Tracheal epithelial cell (primary cell): ENCODE measurements at places on chromosomes 12 and 14. TPM values are rescaled to one million over a fixed set of nuclear protein-coding genes. Genes with fewer than 3 reads are reported as not detected.

Gene GUCY2C
- not detected in 2 replicates for total RNA-seq

Gene C14orf132
- 0.21 and 0.24 TPM in 2 replicates for total RNA-seq

Gene IFNG-AS1
- under 0.01 TPM in 1 of 2 replicates, not detected in the other for total RNA-seq

Gene LRP1-AS
- total RNA-seq, result not detected in 2 replicates

Gene C12orf50
- total RNA-seq, result not detected in 2 replicates

Gene RNU4-1
- under 0.01 TPM in 2 replicates for total RNA-seq

Gene SERPINA9
- total RNA-seq, result not detected in 2 replicates

Gene SDR9C7
- not detected in 2 replicates for total RNA-seq

Gene RNASE4
- 7.2 and 10.1 TPM in 2 replicates for total RNA-seq

Gene JAG2
- 17.4 and 21.7 TPM in 2 replicates for total RNA-seq

Gene PRKD1
- 1.2 and 1.9 TPM in 2 replicates for total RNA-seq

Gene APOLD1
- 2.4 and 3.8 TPM in 2 replicates for total RNA-seq

Gene KRT82
- total RNA-seq, result not detected in 2 replicates

Gene CISTR
- total RNA-seq, result not detected in 2 replicates

Gene CD69
- total RNA-seq, result 0.48 TPM in 1 of 2 replicates, not detected in the other

Gene OTOGL
- total RNA-seq, result not detected in 2 replicates

Gene ASCL1
- not detected in 2 replicates for total RNA-seq

Gene RNASE2
- not detected in 2 replicates for total RNA-seq

Gene PTPRO
- total RNA-seq, result 0.21 and 0.24 TPM in 2 replicates

Gene EID3
- total RNA-seq, result 0.96 and 1.7 TPM in 2 replicates

Gene DGKA
- total RNA-seq, result 97.6 and 107 TPM in 2 replicates

Gene DBX2
- total RNA-seq, result not detected in 2 replicates

Gene ASB2
- total RNA-seq, result under 0.01 and 1.9 TPM in 2 replicates

Gene SSPN
- 1.5 and 3.4 TPM in 2 replicates for total RNA-seq

Gene CKB
- total RNA-seq, result 33.5 and 34.5 TPM in 2 replicates

Gene ADAM20
- total RNA-seq, result 0.43 and 0.96 TPM in 2 replicates

Gene SERPINA6
- total RNA-seq, result 0.48 TPM in 1 of 2 replicates, not detected in the other

Gene PDZRN4
- not detected in 2 replicates for total RNA-seq

Gene NYNRIN
- 7.0 and 8.4 TPM in 2 replicates for total RNA-seq

Gene FBXO21
- total RNA-seq, result 79.3 and 106 TPM in 2 replicates

Gene FOXM1
- 0.48 and 0.64 TPM in 2 replicates for total RNA-seq

Gene TBC1D30
- total RNA-seq, result 0.72 and 4.0 TPM in 2 replicates

Gene INHBC
- total RNA-seq, result not detected in 2 replicates

Gene PAX9
- total RNA-seq, result 4.6 and 16.8 TPM in 2 replicates

Gene ENDOU
- not detected in 2 replicates for total RNA-seq

Gene LTB4R
- total RNA-seq, result 13.5 and 13.6 TPM in 2 replicates

Gene TECPR2
- total RNA-seq, result 8.2 and 8.7 TPM in 2 replicates

Gene TDG
- 21.3 and 26.0 TPM in 2 replicates for total RNA-seq

Gene TTC6
- total RNA-seq, result under 0.01 and 0.21 TPM in 2 replicates

Gene CYP46A1
- not detected in 2 replicates for total RNA-seq

Gene TBK1
- 18.1 and 20.5 TPM in 2 replicates for total RNA-seq

Gene TRPV4
- total RNA-seq, result 0.72 and 1.7 TPM in 2 replicates

Gene BDKRB2
- total RNA-seq, result 0.64 and 2.9 TPM in 2 replicates
